ENCODE measurements at places on chromosomes 13 and 19.

DNA sequence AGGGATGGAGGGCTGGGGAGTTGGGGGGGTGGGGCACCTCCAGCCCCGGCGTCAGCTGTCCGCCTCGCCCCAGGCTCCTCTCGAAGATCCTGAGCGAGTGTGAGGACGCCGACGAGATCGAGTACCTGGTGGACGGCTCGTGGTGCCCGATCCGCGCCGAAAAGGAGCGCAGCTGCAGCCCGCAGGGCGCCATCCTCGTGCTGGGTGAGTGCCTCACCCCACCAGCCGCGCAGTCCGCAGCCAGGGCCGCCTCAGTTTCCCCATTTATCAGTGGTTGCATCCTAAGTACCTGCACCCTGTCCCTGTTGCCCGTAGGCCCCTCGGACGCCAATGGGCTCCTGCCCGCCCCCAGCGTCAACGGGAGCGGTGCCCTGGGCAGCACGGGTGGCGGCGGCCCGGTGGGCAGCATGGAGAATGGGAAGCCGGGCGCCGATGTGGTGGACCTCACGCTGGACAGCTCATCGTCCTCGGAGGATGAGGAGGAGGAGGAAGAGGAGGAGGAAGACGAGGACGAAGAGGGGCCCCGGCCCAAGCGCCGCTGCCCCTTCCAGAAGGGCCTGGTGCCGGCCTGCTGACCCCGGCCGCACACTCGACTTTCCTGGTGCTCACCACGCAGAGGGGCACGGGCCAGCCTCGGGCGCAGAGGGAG, 29.3 kb downstream of the ZBTB7A start:
- no peak for DNase-seq

DNA sequence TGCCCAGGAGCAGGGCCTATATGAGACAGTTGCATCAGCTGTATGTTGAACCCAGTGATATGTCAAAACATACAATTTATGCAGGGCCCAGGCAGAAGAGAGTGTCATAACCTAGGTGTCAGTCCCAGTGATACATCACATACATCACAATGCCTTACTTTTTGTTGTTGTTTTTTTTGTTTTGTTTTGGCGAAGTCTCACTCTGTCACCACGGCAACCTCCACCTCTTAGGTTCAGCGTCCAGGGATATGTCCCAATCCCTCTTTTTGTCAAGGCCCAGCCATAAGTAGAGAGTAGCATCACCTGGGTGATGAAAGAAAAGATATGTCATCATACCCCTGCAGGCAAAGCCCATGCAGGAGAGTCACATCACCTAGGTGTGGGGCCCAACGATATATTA, 56.8 kb upstream of the ZNF730 start:
- DNase-seq, result no peak

- DNase-seq, result no peak
These were observed 996 bp downstream of the ZNF524 start for GRCh38 chr19:55601084-55601483.

DNA sequence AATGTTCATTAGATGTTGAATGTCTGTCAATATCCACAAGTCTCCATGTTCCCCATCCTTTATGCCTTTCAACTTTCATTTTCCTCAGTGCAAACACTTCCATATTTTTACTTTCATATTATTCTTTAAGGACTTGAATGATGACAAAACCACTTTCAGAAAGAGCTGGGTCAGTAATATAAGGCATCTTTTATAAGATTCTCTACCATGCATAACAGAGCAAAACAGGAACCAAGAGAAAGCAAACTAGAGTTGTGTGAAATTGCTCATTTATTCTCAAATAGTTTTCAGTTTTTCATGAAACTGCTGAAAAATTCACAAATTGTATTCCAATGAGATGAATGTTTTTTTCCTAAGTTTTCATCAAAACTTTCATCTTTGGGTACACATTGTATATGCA, 1247.6 kb downstream of the PCDH17 start:
- no peak for DNase-seq

DNA sequence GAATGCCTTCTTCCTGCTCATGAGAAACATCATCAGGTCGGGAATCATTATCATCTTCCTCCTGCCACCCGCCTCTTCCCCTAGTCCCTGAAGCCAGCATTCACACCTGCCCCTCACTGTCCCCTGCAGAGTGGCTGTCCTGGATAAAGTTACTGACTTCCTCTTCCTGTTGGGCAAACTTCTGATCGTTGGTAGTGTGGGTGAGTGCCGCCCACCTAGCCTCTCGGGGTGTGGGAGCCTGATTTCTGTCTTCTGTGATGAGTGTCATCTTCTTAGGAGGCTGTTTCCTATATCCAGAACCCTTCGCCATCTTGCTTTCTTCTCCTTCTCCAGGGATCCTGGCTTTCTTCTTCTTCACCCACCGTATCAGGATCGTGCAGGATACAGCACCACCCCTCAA, 12.5 kb downstream of the SLC44A2 start:
- no peak for DNase-seq

GRCh38 chr19:10919352-10920287, 8.8 kb downstream of the YIPF2 start:
- no peak for DNase-seq

DNA sequence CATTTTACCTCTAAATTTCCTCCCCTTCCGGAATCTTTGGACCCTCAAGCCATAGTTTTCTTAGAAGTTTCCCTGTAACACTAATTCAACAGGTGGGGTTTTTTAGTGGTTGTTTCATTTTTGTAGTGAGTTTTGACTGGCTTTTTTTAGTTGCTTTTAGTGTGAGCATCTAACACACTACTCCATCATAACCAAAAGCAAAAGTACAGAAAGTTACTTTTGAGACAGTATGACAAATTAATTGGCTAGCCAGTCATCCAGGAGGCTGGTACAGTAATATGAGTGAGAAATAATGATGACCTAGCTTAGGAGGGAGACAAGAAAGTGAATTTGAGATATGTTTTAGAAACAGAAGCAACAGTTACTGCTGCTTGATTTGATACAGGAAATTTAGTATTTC, 71.5 kb downstream of the DNAJC15 start:
- no peak for DNase-seq

- no peak for DNase-seq
These were observed 58.4 kb downstream of the PEPD start for GRCh38 chr19:33463199-33463598.

DNA sequence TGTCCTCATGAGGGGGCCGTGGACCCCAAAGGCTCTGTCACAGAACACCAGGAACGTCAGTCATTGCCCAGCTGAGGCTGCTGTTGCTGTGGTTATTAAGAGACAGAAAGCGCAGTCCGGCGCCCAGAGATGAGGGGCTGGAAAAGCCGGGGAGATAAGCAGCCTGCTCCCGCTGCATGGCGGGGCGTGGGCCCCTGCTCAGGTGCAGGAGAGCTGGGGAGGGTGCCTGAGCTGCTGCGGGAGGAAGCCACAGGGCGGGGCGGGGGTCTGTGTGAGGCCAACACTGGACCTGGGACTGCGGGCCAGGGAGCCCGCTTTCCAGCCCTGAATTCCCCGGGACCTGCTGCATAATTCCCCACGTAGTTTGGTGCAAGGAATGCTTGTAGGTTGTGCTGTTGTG, 11.3 kb downstream of the SOX1 start:
- no peak for DNase-seq

- no peak for DNase-seq
These were observed 8.0 kb downstream of the ANGPTL8 start for GRCh38 chr19:11247391-11247790.

DNA sequence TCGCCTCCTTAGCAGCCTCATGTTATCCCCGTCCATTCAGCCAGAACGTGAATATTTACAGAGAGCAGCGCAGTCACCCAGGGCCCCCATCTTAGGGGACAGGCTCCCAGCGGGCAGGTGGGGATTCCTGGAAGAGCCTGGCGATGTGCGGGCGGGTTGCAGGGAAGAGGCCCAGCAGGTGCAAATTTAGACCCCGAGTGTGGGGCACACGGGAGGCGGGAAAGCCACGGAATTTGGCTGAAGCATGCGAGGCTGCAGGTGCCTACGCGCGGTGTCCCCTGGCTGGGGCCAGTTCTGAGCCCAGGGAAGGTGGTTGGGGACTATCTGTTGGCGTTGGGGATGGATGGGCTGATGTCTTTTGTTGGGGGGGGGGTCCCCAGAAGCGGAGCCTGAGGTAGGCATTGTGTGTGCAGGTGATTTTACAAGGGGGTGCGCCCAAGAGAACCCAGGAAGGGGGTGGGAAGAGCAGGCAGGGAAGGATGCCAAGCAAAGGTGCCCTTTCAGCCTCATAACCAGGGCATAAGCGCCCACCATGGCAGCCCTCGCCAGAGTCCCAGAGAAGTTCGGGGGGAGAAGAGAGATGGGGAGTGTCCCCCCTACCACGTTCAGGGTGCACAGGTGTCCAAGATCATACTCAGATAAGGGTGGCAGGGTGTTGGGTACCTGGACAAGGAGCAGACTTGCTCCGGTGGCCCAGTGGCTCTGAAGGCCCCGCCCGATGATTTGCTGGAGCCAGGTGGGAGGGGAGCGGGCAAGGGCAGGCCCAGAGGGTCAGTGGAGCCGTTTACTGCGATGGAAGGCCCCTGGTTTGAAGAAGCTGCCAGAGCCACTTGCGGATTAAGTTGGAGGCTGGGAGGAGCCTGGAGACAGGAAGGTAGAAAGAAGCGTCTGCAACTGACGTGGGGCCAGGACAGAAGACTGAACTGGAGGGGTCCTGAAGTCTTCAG, 1.2 kb downstream of the TPGS1 start:
- DNase-seq, result no peak

DNA sequence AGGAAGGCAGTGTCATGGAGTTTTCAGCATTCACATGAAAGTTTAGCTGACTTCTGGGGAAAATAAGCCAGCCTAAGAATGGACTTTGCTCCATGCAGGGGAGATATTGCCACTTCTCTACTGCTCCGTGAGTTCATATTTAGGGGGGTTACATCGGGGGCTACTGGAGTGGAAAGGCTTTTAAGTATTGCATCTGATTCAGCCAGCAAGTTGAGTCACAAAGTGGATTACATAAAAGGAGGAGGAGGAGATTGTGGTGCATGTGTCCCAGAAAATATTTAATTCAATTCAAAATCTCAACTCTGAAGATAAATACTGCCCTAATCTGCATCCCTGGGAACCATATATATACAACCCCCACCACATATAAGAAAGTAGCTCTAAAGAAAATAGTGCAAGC, 617.2 kb downstream of the DCT start:
- DNase-seq, result no peak

DNA sequence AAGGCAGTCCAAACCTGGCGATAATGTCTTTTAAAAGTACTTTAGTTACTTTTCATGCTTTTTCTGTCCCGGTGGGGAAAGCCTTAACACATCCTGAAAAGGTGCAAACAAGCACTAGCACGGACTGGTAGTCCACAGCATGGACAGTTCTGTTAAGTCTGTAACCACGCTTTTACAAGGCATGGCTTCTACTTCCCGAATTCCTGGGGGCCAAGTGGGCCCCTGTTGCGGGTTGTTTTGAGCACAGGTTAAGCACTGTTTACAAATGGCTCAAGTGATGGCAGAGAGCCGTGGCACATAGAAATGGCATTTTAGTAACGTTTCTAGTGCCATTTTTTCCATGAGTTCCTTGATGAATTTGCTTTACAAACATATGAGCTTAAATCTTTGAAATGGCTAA, 37.6 kb downstream of the ZNF493 start:
- DNase-seq, result no peak

DNA sequence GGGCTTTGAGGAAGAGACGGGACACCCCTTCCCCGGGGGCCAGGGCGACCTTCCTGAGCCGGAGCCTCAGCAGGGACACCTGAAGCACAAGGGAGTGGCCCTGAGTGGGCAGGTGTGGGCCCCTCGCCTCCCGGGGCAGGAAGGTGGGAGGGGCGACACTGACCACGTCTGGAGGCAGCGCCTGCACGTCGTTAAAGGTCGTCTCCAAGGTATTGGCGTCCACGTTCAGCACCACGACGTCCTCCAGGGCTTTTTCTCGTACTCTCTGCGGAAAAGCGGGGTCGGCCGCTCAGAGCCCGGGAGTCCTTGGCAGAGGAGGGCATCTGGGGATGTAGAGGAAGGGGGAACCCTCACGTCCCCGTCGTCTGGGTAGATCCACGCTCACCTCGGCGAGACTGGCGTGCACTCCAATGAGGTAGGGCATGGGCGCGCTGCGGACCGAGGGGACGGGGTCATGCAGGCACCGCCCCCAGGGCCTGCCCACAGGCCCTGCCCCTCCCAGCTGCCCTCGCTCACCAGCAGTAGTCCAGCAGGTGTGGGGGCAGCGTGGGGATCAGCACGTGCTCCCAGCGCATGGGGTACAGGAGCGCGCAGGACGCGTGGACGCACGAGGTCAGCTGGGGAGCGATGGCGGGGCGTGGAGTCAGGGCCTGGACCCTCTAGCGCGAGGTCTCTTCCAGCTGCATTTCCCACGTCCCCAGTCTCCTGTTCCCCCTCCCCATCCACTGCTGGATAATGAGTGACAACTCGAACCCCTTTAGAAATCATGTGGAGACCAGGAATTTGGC, 6.1 kb downstream of the DENND1C start:
- DNase-seq, result no peak

DNA sequence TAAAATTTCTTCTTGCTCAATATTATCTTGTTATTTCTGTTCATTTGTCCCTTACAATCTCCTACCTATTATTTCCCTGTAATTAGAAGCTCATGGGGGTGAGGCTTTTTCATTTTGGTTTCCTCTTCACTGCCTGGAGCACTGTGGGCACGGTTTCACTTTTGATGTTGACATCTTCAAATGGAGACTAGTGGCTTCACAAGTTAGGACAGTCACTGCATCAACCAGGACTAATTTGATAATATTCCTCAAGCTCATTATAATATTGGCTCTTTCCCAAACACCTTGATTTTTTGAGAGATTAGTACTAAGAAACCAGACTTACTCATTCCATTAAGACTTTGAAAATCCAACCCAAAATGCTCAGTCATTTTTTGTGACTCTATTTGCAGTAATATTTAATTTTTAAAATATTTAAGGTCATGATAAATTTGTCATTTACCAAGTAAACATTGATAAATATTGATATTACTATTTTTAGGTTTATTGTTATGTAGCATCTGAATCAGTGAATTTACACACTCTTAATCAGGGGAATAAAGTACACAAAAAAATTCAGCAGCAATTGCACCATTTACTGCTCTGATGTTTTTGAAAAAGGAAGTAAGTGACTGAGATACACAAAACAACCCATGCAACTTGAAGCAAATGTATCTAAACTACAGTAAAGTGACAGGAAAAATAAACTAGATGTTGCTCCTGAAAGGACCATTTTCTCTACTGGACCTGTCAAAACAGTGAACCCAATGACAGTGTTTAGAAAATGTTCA, 28.8 kb upstream of the RCBTB2 start:
- DNase-seq, result no peak

GRCh38 chr19:30449673-30450072, 77.5 kb downstream of the ZNF536 start:
- no peak for DNase-seq

DNA sequence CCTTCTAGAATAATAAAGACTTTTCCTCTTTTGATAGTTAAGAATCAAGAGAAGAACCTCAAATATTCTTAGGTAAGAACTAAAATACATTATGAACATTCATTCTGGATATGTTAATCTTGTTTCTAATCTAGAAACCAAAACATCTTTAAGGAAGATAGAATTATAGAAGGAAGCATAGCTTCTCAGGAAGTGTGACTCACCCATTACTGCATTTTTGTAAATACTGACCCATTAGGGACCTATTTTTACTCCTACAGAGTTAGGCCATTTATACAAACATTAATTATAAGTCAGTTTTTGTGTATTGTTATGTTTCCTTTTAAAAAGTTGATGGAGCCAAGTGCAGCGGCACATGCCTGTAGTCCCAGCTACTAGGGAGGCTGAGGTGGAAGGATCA, 147.1 kb downstream of the NUFIP1 start:
- no peak for DNase-seq

Data from nucleus accumbens (tissue), 56 donors.